Cortex of kidney (tissue), 1 donor: ENCODE measurements at places on chromosomes 12 and 14.

DNA sequence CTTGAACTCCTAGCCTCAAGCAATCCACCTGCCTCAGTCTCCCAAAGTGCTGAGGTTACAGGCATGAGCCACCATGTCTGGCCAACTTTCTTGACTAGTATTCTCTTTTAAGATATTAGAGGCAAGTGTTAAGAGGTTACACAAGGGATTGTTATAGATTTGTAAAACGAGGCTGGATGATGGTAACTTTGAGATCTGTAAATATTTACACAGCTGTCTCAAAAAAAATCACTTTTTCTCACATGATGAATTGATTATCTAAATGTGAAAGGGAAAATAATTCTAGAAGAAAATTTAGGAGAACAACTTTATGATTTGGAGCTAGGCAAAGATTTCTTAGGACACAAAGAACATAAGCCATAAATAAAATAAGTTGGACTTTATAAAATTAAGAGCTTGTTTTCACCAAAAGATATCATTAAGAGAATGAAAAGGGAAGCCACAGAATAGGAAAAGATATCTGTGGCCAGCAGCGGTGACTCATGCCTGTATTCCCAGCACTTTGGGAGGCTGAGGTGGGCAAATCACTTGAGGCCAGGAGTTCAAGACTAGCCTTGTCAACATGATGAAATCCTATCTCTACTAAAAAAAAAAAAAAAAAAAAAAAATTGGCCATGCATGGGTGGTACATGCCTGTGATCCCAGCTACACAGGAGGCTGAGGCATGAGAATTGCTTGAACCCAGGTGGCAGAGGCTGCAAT lies 77.4 kb downstream of the BBS10 start:
- DNase-seq = no peak

GRCh38 chr14:58821421-58821820 lies 183.7 kb downstream of the DACT1 start:
- no peak for DNase-seq

DNA sequence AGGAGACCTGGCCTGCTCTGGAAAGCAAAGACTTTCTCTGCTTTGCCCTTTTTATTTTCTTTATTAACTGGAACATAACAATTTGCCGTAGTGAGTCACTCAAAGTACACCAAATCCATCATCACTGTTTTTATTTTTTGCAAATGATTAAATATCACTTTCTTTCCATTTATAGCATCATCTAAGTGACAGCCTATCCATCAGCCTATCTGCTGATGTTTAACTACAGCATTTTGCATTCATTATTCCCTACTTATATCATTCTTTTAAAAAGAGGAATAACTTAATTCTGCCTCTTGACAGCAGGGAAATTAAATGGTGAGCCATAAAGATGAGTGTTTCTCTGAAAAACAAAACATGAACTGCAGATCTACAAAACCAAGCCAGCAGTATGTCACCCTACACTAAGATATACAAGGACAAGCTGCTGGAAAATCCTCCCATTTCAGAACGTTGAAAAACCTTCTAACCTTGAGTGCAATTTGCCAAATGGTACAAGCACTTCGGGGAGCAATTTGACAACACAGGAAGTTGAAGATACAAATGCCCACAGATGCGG lies 821.3 kb upstream of the TMEM132C start:
- no peak for DNase-seq

- no peak for DNase-seq
These were observed 40.0 kb downstream of the SCN8A start for GRCh38 chr12:51630986-51631385.

- DNase-seq = no peak
These were observed 7.8 kb downstream of the PPP2R3C start for GRCh38 chr14:35114036-35114435.

- DNase-seq = no peak
These were observed 11.4 kb downstream of the NOPCHAP1 start for GRCh38 chr12:104997541-104997940.

DNA sequence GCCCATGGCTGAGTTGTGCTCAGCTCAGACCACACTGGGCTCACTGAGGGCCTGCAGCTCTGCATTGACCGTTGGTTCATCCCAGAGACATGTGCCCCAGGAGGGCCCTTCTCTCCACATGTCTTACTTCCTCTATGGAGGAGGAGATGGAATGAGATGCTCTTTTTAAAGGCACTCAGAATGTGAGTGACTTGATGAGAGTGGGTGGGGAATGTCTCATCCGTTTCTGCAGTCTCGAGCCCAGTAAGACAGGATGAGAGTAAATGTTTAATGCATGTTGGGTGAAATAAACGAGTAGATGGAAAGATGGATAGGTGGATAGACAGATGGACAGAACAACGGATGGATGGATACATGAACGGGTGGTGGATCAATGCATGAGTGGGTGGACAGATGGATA lies 68.8 kb upstream of the NOS1 start:
- DNase-seq = no peak

DNA sequence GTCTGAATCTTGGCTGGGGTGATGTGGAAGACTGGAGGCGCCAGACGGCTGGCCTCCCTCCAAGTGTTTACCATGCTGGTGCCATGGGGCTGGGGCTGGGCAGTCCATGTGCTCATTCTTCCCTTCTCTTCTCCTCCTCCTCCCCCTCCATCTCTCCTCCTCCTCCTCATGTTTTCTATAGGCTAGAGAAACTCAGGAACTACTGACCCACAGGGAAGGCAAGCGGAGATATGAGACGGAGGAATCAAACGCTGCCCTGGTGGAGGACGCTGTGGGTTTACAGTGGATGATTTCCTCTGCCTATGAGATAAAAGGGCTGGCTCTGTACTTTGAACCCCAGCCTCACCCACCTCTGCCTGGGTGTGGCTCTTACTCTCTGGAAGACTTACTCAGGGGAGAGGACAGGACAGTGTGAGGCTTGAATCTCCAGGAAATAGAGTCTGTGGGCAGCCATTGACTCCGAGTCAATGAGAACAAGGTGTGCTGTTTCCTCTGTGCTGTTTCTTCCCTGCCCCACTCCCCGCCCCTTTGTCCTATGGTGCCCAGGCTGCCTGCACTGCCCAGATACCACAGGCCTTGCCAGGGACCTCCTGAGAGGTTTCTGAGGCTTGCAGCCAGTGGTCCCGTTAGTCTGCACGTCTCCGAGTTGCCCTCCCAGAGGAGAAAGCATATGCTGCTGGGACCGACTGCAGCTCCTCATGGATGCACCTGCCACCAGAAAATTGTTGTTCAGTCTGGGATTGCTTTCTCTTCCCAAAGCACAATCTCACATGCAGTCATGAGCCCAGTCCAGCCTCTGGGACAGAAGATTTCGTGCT lies 132.6 kb upstream of the ARHGAP5 start:
- no peak for DNase-seq

DNA sequence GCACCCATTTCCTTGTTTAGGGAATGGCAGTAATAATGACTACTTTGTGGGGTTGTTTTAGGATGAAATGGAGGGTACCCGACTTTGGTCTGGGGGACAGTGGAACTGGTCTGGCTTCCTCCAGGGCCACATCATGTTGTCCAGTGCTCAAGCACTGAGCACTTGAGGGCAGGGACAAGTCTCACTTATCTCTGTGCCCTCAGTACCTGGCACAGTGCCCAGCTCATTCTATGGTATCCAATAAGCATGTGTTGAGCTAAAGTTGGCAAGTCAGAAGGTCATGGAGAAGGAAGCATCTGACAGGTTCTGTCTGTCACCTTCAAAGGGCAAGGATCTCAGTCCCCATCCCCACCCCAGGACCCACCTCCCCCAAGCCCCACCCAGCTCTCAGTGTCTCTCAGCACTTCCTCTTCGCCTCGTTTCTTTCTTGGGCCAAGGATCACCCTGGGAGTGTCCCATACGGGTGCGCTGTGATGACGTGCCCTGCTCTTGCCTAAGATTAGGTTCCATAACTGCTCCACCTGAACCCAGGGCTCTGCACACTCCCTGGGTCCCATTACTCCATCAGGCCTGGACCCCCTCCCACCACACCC lies 24.3 kb upstream of the TMEM106C start:
- DNase-seq = no peak

- DNase-seq = no peak
These were observed 9.0 kb downstream of the TPH2 start for GRCh38 chr12:71947645-71948105.

DNA sequence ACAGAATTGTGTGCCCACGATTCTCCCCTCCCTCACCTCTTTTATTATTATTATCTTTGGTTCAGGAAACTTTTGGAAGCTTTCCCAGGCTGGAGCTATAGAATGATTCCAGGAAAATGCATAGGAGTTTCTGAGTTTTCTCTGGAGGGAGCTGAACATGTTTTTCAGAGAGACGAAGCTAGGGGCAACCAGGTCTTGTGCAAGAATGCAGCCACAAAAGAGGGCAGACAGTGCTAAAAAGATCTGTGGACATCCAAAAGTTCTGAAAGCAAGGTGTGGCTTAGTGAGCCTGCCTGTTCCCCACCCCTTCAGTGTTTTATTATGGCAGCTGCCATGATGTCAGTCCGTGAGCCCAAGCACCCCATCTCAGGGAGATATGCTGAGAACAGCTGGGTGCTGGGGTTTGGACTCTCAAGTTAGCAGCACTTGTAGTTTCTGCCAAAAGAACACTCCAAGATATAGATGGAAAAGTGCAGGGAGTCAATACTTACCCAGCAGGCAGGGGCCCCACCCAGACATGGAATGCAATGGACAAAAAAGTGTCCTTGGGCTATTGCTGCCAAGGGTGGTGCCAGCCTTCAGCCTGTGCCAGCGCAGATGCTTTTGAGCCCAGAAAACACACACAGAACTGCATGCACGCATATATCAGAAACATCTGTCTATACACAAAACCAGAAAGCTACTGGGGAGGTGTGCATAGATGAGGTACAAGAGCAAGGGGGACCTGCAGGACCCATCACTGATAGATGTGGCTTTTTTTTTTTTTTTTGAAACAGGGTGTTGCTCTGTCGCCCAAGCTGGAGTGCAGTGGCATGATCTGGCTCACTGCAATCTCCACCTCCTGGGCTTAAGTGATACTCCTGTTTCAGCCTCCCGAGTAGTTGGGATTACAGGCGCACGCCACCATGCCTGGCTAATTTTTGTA lies 17.0 kb upstream of the IRF2BPL start:
- DNase-seq = no peak

GRCh38 chr12:116891019-116891418 lies 9.8 kb upstream of the HRK start:
- DNase-seq = no peak

GRCh38 chr12:67646775-67647174 lies 1.8 kb upstream of the DYRK2 start:
- DNase-seq = no peak

DNA sequence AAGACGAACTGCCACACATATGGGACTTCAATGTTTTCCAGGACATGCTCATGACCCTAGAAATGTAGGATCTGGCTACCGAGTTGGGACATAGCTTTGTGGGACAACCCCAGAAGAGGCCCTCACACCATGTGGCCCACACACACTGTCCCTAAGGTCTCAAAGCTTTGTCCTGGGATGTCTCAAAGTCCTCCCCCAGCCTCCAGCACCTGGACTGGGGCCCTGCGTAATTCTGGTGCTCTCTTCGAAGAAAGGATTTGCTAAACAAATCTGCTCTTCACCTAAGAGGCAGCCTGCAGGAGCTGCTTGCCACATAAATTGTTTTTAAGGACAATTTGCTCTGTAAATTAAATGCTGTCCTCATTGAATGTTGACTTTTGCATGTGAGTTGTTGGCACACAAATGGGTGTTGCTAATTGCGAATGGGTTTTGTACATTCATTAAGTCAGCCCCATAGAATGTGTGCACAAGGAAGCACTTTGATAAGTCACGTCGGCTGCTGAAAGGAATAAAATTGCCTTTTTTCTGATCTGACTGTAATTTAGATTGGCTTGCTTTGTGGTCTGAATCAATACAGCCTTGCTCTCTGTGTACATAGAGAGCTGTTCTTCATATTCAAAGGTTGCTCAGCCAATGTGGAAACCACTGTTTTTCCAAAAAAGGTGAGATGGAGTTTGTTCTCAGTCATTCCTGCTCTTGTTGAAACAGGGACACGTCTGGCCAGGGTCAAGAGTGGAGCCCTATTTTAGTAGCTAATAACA lies 161.6 kb upstream of the PWP1 start:
- no peak for DNase-seq

GRCh38 chr12:11793921-11794710 lies 144.6 kb downstream of the ETV6 start:
- DNase-seq = no peak

GRCh38 chr14:81353691-81354323 lies 46.3 kb downstream of the STON2 start:
- no peak for DNase-seq

DNA sequence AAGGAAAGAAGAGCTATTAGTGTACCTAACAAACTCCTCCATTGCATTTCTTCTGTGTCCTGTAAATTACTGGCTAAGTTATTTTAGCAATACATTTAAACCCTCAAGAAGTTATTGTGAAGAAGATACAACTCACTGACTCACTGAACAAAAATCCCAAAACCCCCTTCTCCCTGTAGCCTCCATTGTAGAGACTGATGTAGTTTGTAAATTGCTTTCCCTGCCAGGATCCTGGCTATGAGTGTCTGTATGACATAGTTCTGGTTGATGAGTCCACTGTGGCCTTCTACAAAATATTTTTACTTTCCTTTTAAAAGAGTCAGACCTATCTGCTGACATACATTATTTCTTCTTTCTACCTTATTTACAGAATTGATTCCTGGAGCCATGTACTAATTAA lies 155.6 kb downstream of the SLC6A15 start:
- DNase-seq = no peak

- no peak for DNase-seq
These were observed 35.0 kb downstream of the KITLG start for GRCh38 chr12:88544991-88545980.

- no peak for DNase-seq
These were observed 36.1 kb downstream of the ERP29 start for GRCh38 chr12:112049351-112049750.

DNA sequence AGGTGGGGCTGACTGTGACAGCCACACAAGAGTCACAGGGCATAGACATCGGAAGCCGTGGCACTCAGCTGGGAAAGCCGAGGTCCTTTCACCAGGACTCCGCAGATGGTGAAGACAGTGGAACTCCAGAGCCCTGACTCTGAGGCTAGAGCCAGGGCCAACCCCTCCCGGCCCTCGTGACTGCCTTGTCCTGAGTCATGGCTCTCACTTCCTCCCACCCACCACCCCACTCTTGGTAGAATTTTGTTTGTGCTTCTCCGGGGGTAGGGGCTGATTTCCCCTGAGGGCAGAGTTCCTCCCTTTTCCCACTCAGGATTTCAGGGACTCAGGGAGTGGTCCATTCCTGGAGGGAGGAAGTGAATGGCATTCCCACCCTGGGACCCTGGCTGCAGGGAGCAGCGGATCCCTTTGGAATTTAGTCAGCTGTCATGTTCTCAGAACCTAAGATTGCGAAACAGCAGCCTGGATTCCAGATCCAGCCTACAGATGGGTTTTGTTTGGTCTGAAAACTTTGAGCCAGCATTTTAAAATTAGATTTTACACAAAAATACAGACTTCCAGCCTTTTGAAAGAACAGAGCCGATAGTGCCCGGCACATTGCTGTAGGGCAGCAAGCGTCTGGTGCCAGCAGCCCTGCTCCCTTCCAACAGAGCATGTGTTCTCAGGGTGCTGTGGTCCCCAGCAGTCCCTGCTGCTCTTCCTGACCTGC lies 50.7 kb downstream of the TPCN1 start:
- no peak for DNase-seq

DNA sequence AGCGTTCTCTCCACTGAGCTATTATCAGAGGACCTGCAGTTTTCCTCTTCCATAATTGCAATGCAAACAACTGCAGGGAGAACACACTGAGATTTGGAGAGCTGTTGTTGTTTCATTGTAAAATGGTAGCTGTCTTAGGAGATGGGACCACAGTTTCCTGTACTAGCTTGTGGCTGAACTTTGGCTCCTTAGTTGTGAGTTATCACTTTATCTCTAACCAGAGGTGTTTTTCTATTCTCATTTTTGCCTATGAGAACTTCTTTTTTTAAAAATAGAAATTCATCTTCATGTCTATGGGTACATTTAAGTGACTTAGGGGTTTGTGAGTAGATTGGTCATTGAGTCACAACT lies 216.5 kb downstream of the SLC38A4 start:
- DNase-seq = no peak
